ENCODE measurements at places on chromosomes 16 and 17.

GRCh38 chr16:48126801-48127644, 28.8 kb downstream of the ABCC12 start:
- no peak for DNase-seq

GRCh38 chr17:69018022-69018615, 42.6 kb downstream of the ABCA9 start:
- DNase-seq, result no peak

DNA sequence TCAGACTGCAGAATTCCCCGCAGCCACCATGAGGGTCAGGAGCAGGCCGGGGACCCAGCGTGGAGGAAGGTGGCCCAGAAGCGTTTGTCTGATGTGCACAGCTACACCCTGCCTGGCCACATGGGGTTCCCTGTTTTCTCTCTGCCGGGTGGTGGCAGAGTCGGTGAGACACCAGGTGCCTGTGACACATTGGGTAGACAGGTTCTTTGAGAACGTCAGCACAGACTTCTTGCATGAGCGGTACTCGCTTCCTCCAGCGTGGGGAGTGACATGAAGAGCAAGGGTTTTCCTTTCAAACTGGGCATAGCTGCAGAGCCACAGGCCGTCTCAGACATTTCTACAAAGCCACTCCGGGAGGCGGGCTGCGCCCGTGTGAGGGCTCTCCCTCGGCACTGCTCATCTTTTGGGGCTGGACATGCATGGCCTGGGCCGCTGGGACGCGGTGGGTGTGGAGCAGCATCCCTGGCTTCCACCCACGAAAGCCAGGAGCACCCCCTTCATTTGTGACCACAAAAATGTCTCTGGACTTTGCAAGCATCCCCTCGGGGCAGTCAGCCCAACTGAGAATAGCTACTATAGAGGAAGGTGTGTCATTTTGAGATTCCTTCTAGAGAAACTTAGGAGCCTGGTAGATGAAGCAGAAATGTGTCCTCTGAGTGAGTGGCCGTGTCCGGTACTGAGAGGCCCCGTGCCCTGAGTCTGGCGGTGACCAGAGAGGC, 26.0 kb downstream of the NME3 start:
- no peak for DNase-seq

DNA sequence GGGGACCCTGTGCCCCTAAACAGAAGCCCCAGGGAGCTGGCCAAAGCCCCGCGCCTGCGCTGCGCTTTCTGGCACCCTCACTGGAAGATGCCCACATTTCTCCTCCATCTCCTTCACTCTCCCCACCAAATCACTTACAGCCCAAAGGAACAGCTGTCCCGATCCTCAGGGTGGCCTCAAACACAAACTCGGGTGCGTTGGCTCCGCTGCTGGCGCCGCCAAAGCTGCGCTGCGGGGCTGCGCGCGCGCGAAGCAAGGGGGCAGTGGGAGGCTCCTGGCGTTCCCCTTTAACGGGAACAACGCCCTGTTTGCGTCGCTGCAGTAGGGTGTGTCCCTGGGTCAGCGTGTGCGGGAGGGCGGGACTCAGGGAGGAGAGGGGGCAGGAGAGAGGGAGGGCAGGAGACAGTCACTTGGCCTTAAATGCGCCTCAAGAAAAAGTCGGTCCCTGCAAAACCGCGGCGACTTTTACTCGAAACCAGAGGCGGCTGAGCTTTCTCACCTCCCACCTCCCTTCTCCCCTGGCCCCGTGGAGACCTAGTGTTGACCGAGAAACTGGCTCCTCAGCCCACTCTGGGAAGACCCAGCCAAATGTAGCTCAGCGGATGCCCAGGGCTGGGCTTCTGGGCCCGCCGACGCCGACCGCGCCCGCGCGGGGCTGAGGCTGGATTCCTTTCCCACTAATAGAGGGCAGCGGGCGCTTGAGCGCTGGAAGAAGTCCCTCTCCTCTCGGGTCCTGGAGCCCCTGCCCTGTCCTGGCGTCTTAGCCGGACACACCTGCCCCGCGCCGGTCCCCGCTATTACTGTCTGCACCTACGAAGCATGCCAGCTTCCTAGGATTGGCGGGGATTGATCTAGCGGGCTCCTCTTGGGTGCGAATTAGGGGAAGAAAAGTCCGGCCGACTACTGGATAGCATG, 2.6 kb downstream of the PMP22 start:
- DNase-seq, result no peak

- no peak for DNase-seq
Observed at GRCh38 chr17:72253597-72253996, 132.8 kb downstream of the SOX9 start.

DNA sequence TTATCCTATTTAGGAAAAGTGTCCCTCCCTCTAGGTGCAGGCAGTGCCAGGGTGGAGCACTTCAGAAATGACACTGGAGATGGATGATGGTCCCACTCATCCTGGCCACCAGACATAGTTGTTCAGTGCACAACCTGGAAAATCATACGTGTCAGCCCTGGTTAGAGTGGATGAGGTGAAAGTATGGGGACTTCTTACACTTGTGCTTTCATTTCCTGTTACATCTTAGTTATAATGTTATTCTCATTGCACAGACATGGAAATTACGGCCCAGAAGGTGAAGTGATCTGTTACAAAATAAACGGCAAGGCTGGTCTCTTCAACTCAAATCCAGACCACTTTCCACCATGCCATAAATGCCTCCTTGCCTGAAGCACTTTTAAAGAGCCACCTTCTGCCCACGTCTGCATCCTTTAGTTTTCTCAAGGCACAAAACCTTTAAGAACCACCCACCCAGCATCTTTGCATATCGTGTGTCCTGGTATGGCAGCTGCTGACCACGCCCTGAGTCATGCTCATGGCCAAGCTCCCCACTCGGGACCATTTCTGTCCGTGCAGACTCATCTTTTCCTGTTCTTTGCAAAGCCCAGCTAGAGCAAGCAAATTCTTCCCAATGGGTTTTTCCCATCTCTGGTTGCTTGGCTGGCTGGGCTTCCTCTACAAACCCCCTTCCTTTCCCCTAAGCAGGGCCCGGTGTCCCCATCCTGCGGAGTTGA, 22.4 kb downstream of the TBC1D3B start:
- no peak for DNase-seq

GRCh38 chr17:67518876-67519275, 141.8 kb downstream of the PITPNC1 start:
- DNase-seq, result no peak

DNA sequence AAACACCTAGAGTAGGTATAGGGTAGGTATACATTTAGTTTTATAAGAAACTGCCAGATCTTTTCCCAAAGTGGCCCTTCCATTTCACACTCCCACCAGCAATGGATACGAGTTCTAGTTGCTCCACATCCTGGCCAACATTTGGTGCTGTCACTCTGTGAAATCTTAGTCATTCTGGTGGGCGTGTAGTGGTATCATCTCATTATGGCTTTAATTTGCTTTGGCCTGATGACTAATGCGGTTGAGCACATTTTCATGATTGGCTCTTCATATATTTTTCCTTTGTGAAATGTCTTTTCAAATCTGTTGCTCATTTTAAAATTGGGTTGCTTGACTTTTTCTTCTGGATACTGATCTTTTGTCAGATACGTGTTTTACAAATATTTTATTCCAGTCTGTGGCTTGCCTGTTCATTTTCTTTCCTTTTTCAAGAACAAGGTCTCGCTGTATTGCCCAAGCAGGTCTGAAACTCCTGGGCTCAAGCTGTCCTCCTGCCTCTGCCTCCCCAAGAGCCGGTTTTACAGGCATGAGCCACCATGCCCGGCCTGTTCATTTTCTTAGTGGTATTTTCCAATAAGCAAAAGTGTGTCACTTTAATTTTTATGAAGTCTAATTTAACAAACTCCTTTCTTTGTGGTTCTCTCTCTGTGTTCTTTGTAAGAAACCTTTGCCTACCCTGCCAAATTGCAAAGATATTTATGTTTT, 192.4 kb downstream of the SEC14L1 start:
- peak; percentile 49 for DNase-seq

DNA sequence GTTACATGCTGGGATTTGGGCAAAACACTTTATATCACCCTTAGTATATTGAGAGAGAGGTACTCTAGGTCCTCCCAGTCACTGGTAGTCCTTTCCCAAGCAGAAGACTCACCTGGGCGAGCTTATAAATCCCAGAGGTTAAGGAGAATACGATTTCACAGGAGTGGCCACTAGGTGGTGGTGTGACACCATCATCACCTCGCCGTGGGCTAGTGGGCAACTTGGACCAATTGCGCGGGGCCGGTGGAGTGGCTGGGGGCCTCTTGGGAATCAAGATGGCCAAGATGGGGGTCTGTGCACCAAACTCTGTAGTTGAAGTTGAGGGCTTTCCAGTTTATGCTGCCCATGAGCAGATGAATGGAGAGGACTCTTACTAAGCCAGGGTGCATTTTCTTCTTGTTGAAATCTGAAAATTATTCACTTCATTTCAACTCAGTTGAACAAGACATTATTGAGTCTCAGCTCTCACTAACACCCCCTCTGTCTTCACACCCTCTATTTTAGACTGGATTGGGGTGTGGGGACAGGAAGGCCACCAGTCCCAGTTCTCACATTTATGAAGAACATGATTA, 38.2 kb upstream of the PIRT start:
- peak; percentile 24 for DNase-seq

DNA sequence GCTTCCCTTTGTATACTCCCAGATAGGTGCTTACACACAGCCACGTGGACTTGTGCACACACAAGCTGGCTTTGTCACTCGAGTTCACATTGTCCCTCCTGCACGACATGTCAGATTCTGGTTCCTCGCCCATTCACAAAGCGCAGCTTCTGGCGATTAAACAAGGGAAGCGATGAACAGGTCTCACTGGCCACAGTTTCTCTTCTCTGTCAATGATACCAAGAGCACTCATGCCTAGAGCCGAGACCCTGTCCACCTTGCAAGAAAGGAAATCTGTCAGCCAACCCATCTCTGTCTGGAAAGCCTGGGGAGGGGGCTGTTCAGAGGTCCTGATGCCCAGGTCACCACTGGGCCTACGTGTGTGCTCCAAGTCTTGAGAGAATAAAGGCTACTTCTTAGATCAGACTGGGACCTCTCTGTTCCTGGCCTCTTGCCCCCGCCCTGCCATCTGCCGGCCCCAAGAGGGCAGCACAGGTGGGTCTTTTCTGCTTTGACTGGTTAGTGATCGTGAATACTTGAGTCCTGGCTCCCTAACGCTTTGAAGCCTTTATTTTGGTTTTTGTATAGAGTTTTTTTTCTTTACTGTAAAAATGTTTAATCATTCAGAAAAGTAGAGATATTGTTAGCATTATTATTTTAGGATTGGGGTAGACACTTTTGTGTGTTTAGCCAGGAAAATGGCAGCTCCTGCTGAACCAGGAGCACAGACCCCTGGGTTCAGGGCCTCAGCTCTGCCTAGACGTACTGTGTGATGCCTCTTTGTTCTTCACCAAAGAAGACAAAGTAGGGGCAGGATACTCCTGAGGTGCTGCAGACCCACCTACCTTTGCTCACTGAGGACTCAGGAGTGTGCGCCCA, 104.7 kb downstream of the MRM1 start:
- no peak for DNase-seq

- DNase-seq, result no peak
Observed at GRCh38 chr16:65323655-65324237, 201.9 kb upstream of the CDH11 start.

GRCh38 chr16:2782583-2783351, 4.6 kb downstream of the PRSS33 start:
- DNase-seq, result no peak

DNA sequence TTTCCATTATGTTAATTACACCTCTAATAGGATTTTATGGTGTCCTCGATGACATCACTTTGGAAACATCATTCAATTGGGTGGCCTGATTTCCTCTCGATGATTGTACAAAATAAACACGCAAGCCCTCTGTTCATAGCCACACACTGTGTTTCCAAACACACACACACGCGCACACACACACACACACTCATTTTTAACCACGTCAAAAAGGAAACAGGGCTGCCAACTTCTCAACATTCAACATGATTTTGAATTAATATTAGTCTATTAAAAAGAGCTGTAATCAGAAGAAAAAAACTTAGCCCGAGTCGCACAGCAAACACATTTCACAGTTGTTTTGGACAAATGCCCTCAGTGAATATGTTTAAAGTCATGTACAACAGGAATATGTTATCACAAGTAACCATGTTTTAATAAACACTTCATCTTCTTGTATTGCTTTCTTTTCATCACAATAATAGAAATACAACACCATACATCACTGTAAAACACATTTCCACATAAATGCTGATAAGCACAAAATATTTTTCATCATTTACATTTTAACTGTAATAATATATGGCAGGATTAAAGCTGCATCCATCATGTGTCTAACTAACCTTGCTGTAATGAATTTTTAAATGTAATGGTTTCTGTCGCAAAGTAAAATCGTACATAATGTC, 219.1 kb upstream of the IRX3 start:
- no peak for DNase-seq

- peak; percentile 72 for DNase-seq
Observed at GRCh38 chr16:80527297-80527696, 13.5 kb upstream of the DYNLRB2 start.

- no peak for DNase-seq
Observed at GRCh38 chr17:66580956-66581391, 253.9 kb upstream of the CACNG5 start.

DNA sequence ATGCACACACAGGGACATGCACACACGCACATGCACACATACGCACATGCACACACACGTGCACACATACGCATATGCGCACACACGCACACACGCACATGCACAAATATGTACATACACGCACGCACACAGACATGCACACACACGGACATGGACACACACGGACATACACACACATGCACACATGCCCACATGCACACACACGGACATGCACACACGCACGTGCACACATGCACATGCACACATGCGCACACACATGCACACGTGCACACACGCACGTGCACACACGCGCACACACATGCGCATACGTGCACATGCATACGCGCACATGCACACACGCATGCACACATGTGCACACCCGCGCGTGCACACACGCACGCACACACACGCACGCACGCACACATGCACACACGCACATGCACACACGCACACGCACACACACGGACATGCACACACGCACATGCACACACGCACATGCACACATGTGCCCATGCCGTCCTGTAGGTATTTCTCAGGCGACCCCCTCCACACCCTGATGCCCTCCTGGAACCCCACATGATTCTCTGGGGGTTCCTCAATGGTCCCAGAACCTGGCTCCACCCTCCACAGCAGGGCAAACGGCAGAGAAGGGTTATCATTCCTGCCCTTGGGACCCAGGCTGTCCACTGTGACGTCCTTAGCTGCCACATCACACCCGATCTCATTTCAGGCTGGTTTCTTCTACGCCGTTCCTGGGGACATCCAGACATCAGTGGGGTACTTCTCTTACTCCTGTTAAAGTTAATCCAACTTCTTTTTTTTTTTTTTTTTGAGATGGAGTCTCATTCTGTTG, 9.6 kb upstream of the RBFOX3 start:
- DNase-seq, result peak; percentile 20

GRCh38 chr17:9371019-9371418, 204.6 kb downstream of the STX8 start:
- no peak for DNase-seq

GRCh38 chr16:5188318-5188988, 90.9 kb upstream of the EEF2KMT start:
- no peak for DNase-seq
